AG04450 (cell line): ENCODE measurements at places on chromosomes 3 and 15.

DNA sequence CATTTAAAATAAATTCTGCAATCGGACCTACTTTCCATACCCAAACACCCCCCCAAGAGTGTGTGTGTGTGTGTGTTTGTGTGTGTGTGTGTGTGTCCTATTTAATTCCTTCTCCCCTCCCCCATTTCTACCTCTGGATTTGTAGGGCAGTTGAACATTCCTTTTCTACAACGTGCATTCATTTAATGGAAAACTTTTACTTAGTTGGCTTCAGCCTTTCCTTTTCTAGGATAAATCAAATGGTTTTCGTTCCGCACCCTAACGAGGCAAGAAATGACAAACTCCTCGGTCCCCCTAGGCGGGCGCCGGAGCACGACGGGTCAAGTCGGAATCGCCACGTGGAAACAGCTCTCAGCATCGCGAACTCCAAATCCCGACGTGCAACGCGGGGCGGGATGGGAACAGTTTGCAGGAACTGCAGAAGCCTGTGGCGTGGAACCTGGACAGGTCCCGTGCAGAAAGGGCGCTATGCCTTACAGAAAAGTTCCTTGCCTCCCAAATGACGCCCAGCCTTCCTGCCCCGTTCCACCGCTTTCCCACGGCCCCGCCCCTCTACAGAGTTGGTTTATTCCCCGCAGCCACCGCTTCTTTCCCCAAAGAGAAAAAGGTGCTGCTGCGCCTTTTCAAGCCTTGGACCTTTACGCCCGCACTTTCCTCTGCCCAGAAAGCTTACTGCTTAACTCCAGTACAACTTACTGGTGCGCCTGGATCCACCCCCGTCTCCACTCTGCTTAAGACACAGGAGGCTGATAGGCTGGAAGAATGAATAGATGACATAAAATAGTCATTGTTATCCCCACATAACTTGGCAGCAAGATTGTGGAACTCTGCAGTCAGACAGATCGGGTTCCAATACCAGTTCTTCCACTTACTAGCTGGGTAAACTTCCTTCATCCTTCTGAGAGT is 1.1 kb upstream of the EIF2B5 start:
- no peak for DNase-seq

GRCh38 chr15:63287109-63287508 is 9.7 kb downstream of the APH1B start:
- DNase-seq: no peak

DNA sequence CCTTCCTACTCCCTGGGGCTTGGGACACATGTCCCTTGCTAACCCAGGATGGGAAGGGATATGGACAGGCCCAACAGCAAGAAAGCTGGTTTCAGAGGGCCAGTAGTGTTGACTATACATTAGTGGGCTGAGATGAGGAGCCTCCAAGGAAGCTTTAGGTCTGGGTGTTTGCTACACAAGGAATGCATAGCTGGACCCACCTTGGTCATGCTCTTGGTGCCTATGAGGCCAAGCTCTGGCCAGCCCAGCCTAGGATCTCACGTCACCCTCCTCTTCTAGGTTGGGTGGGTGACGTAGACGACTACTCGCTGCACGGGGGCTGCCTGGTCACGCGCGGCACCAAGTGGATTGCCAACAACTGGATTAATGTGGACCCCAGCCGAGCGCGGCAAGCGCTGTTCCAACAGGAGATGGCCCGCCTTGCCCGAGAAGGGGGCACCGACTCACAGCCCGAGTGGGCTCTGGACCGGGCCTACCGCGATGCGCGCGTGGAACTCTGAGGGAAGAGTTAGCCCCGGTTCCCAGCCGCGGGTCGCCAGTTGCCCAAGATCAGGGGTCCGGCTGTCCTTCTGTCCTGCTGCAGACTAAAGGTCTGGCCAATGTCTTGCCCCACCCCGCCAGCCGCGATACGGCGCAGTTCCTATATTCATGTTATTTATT is 653 bp upstream of the WDR6 start:
- DNase-seq: no peak

DNA sequence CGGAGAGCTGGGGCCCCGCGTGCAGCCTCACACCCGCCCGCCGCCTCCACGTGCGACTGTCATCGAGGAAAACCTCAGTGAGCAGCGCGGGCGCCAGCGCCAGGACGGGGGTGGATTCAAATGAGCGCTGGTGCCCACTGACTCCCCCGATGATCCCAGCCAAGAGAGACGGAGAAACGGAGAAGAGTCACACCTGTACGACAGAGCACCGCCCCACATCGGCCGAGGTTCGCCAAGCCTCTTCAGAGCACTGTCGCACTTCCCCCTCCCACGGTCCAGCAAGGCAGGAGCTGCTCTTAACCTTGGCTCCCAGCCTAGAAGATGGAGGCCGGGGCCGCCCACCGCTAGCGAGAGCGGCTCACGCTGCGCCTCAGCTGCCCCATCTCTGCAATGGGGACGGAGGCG is 130.9 kb upstream of the IQSEC1 start:
- DNase-seq: no peak

DNA sequence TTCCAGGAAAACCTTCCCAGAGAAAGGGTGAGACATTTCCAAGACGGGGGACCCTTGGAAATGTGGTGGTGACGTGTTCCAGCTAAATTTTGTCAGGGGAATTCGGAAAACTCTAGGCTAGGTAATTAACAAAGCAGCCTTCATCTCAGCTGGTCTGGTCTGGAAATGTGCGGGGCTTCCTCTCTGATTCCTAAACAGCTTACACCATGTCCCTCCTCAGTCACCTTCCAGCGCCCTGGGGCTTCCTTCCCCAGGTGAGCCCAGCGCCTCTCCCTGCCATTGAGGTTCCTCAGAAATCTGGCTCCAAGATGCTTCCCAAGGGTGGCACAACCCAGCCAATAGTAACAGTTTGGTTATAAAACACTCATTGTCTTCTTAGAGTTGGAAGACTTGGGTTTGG is 571 bp downstream of the ACAD9 start:
- no peak for DNase-seq
